ENCODE measurements at places on chromosomes 11 and 22.

DNA sequence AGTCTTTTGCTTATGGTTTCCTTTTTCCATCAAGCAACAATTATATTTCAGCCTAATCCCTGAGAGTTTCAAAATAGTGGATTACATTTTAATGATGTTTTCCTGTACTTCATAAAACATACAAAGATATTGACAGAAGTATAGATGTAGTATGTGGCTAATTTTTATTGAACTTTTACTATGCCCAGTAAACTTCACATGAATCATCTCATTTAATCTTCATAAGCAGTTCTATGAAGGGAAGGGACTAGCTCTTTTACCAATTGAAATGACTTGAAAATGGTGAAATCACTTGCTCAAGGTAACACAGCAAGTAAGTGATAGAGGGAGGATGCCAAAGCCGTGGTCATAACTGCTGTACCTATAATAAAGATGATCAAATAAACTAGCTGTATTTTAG is 27.5 kb downstream of the RTN3 start:
- DNase-seq, result no peak

- no peak for DNase-seq
These were observed 40.3 kb upstream of the A4GALT start for GRCh38 chr22:42760806-42761565.

- DNase-seq, result peak; percentile 14
These were observed 679 bp downstream of the SPCS2 start for GRCh38 chr11:74949753-74950137.

- no peak for DNase-seq
These were observed 1116.0 kb downstream of the BRD1 start for GRCh38 chr22:48711669-48712068.

GRCh38 chr11:34916015-34916842 is at the start of the genes APIP and PDHX:
TSS of gene APIP (minus strand) at chr11:34916379. CDS start at chr11:34916284, 95 bp downstream.
TSS of gene PDHX (plus strand) at chr11:34916618. CDS start at chr11:34916656, 38 bp downstream.
- peak; percentile 99 for DNase-seq

GRCh38 chr11:35347921-35348331 is 71.4 kb downstream of the SLC1A2 start:
- DNase-seq, result no peak

DNA sequence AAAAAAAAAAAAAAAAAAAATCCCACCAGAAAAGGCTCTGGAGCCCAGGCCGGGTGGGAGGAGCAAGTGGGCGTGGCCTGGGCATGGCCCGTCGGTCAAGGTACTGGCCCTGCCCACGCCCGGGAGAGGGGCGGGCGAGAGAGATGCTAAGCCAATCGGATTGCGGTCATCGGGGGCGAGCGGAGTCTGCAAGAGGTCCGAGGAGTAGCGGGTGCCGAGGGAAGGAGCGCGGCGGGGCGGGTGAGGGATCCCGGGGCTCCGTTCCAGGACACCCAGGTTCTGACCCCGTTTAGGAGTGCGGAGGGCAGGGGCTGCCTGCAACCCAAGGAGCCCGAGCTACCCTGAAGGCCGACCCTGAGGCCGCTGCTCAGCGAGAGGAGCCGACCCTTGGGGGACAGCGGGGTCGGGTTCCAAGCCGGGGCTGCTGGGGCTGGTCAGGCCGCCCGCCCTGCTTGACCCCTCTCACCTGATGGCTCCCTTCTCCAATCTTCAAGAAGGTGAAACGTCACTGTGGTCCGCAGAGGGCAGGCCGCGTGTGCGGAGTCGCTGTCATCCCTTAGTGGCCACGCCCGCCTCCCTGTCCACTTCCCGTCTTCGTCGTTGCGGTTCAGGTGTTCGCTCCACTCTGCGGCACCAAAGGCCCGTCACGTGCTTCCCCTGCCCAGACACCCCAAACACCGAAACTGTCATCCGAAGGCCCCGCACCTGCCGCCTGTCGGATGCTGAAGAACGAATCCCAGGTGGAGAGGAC is 11.1 kb upstream of the TAB1 start:
- peak; percentile 78 for DNase-seq

- DNase-seq, result no peak
These were observed 22.1 kb downstream of the SRPRA start for GRCh38 chr11:126246636-126247035.

DNA sequence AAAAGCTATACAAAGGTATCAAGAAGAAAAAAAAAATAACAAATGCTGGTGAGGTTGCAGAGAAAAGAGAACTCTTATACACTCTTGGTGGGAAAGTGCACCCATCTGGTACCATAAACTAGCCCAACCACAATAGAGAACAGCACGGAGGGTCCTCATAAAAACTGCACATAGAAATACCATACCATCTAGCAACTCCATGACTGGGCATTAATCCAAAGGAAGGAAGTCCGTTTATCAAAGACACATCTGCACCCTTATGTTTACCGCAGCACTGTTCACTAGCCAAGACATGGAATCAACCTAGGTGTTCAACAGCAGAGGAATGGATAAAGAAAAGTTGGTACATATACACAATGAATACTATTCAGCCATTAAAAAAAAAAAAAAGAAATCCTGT is 10.8 kb upstream of the CLDN5 start:
- DNase-seq, result no peak

GRCh38 chr11:48093323-48093722 is 113.0 kb downstream of the PTPRJ start:
- no peak for DNase-seq

- DNase-seq, result no peak
These were observed 1.6 kb downstream of the GSTP1 start for GRCh38 chr11:67584881-67585873.

GRCh38 chr11:2207773-2208621 is 36.4 kb upstream of the TH start:
- peak; percentile 99 for DNase-seq

DNA sequence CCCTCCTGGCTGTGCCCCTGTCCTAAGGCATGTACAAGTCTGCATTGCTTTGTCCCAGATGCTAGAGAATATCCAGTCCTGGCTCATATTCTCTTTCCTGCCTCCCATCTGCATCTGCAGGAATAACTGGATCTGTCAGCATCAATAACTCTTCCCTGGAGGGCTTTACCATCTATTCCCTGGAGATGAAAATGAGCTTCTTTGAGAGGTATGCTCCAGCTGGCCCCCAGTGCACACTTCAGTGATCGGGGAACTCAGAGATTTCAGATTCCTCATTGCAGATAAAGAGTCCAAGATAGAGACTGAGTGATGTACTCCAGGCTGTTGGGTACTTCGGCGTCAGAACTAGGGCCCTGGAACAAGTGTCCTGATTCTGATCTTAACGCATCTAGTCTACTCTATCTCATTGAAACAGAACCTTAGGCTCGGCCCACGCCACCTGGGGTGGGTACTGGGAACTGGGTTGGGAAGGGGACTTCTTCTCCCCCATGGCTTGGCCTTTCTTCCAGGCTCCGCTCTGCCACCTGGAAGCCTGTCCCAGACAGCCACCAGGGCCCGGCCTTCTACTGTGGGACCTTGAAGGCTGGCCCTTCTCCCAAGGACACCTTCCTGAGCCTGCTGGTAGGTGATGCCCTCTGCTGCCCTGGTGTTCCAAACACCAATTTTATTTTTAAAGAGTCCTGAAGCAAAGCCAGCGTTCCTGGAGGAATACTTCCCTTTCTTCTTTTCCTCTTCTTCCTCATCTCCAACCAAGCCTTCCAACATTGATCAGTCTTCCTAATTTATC is 17.8 kb upstream of the GLB1L2 start:
- DNase-seq, result no peak

- no peak for DNase-seq
These were observed 1177.8 kb downstream of the TBC1D22A start for GRCh38 chr22:47940211-47940610.

DNA sequence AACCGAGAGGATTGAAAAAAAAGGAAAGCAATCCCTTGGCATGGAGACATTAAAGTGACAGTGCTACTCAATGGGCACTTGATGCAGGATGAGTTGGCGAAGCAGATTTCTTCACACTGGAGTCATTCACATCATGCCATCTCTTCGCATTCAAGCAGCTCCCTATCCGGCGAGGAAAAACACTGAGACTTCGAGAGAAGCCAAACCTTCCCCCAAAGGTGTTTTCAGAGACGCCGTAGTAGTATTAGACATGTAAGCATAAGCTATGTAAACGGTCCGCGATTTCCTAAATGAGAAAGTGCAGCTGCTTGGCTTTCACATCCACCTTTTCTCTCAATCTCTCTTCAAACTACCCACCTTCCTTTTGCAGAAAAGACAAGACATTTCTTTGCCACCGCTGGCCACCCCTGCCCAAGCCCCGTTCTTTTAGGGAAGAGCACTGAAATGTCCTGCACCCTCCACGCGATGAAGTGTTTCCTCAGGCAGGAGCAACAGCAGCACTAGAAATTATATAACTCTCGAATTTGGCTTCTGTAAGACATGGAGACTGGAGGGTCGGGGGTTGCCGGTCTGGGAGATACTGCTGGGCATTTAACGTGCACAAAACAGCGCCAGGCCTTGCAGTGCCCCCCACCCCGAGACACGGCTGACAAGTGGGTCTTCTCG is at the start of gene DLG2:
Gene DLG2, minus strand, starts transcription at position 13 of the 666 bp plus-strand sequence.
- DNase-seq, result no peak

GRCh38 chr22:22887621-22888503 is at the start of gene IGLL5:
TSS of gene IGLL5 (plus strand) at chr22:22887816. CDS start at chr22:22888054, 238 bp downstream.
- no peak for DNase-seq

- no peak for DNase-seq
These were observed 82.1 kb downstream of the KCNQ1 start for GRCh38 chr11:2526808-2527381.

- no peak for DNase-seq
These were observed 18.5 kb downstream of the FIBIN start for GRCh38 chr11:27012234-27012921.

- no peak for DNase-seq
These were observed 153.2 kb upstream of the NARS2 start for GRCh38 chr11:78727816-78728215.

GRCh38 chr11:37972691-37973090 is 1374.7 kb upstream of the RAG2 start:
- no peak for DNase-seq

DNA sequence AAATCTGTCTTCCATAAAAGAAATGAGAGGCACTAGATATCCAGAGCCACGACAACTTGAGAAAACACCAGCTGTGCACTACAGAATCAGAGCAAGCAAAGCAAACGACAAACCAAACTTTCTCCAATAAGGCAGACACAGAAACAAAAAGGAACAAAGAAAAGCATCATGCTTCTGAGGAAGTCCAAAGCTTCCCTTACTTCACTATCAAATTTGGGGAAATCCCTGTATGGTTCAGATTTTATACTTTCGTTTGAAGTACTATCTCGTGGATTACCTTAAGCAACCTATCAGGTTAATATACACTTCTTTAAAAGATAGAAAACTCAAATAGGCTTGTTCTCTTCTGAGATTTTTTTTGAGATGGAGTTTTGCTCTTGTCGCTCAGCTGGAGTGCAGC is 27.7 kb downstream of the ALG9 start:
- no peak for DNase-seq

DNA sequence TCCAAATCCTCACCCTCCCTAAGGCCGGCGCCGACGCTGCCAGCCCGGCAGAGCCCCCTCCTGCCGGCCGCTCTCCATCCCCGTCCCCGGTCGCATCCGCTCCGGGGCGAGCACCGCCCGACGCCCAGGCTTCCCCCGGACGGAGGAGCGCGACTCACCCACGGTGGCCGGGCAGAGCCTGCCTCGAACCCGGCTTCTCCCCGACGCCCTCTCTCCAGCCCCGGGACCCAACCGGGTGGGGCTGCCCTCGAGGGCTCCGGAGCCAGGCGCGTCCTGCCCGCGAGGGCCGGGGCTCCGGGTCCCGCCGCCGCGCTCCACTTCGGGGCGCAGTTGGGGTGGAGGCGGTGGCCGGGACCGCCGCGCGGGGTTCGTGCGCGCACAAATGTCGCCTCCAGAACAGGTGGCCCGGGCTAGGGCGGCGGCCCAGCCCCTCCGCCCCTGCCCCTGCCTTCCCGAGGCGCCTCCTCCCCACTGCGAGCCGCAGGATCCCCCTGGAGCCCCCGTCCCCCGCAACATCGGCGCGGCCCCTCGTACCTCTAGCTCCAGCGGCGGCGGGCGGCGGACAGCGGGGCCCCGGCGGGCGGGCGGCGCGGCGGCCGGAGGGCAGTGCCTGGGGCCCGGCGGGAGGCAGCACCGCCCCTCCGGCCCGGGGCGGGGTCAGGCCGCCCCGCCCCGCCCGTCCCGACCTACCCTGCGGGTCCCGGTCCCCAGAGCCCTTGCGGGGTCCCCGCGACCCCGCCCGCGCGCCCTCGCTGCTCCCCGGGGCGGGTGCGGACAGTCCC is at the start of gene A4GALT:
Gene A4GALT, minus strand, starts transcription at position 608 of the 782 bp plus-strand sequence. CDS start 26,919 bp downstream, outside the sequence.
- no peak for DNase-seq

DNA sequence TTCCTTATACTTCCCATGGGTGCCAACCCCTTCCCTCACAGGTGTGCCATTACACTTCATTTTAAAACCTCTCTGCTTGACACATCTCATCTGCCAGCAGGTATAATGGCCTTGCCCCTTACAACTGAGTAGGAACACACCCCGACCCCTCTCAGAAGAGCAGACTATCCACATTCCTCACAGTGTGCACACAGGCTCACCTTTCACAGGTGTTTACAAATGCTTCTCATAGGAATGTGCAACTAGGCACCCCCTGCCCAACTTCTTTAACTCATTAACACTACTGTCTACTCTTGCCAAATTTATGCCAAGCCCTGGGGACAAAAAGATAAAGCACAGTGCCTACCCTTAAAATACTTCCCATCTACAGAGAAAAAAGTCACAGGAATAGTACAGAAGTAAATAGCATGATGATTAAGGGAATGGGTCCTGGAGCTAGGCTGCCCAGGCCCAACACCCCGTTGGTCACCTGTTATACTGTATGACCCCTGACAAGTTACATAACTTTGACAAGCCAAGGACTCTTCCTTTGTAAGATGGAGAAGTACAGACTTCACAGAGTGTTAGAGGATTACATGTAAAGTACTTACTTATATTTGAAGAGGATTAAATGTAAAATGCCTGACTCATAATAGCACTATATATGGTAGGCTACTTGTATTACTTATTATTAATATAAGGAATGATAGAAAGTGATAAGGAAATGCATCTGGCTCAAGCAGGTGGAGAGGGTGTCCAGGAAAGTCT is 15.2 kb downstream of the TRIM3 start:
- DNase-seq, result no peak

GRCh38 chr11:97201743-97202612 is 812.2 kb downstream of the JRKL start:
- no peak for DNase-seq

DNA sequence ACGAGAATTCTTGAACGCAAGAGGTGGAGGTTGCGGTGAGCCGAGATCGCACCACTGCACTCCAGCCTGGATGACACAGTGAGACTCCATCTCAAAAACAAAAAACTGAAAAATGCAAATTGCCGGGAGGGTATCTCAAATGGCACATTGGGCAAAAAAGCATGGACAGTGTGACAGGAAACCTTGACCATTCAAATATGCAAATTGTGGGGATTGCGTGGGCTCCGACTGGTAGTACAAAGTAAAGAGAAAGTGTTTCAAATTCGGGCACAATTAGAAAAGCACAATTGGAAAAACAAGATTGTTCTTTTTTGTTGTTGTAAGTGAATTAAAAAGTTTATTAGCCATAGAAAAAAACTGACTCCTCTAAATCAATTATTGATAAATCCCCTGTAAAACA is 56.7 kb upstream of the NUP160 start:
- DNase-seq, result no peak

DNA sequence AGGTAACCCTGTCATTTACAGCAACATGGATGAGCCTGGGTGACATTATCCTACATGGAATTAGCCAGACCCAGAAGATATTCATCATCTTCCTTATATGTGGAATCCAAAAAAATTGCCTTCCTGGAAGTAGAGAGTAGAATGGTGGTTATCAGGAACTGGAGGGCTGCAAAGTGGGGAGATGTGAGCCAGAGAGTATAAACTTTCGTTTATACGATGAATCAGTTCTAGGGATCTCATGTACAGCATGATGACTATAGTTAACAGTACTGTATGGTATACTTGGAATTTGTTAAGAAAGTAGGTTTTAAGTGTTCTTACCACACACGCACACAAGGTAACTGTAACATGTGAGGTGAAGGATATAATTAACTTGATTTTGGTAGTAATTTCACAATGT is 79.1 kb downstream of the TBC1D22A start:
- DNase-seq, result peak; percentile 17

Measured in trophoblast cell (in vitro differentiated cells and primary cell).